ENCODE measurements at places on chromosomes 11 and 22.

GRCh38 chr11:30282289-30282631, 40.6 kb upstream of the ARL14EP start:
- DNase-seq, result peak; percentile 4

DNA sequence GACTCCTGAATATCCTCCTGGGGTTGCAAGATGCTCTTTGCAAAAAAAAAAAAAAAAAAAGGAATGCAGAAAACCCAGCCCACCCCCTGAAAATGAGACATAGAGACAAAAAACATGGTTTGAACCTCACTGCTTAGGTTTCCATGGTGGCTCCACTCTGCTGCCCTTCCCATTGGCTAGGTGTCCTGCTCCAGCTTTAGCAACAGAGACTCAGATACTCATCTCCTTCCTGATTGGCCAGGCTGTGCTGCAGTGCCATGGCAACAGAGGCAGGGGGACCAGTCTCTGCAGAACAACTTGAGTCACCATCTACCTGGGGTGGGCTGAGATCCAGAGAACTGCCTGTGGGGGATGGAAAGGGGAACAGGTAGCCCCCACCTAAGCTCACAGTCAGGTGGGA, 17.4 kb upstream of the YWHAH start:
- DNase-seq, result no peak

- DNase-seq, result peak; percentile 46
Measured at GRCh38 chr11:6650980-6651379, 4.6 kb downstream of the DCHS1 start.

DNA sequence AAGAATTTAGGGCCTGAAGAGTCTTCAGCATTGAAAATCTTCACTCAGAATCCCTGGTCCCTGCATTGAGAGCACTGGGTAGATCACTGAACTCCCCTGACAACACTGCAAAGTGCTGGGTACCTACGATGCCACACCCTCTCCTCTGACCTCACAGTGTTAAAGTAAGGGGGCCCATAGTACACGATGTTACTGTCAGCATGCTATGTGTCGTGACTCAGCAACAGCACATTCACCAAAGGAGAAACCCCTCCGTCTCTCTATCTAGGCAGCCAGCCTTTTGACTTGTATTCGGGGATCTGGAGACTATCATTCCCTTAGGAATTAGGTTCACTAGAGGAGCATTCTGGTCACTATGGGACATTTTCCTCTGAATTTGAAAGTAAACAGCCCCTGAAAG, 67.4 kb upstream of the PITPNB start:
- no peak for DNase-seq

DNA sequence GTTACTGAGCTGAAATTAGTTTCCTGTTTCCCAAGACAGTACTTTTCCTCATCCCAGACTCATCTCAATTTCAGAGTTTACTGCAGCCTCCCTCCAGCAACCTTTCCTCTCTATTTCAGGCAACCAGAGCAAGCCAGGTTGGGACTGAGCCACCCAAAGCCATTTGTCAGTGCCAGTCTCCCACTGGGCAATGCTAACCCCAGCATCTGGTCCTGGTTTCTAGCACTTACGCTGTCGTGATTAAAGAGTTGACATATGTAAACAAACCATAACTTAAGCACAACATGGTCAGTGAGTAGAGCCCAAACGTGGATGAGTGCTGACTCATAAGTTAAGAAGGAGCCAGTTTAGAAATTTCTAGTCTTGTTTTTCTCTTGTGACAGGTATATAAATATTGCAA, 119.6 kb upstream of the BLID start:
- no peak for DNase-seq

- DNase-seq, result no peak
Measured at GRCh38 chr11:62333768-62334167, 3.5 kb upstream of the ASRGL1 start.

DNA sequence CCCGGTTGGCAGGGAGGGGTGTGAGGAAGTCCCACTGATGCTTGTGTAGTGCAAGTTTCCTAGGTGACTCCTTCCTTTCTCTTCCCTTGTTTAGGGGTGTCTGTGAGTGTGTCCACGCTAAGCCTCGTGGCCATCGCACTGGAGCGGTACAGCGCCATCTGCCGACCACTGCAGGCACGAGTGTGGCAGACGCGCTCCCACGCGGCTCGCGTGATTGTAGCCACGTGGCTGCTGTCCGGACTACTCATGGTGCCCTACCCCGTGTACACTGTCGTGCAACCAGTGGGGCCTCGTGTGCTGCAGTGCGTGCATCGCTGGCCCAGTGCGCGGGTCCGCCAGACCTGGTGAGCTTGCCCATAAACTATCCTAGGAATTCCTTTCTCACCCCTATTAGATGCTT, 10.4 kb downstream of the CCKBR start:
- DNase-seq, result no peak

DNA sequence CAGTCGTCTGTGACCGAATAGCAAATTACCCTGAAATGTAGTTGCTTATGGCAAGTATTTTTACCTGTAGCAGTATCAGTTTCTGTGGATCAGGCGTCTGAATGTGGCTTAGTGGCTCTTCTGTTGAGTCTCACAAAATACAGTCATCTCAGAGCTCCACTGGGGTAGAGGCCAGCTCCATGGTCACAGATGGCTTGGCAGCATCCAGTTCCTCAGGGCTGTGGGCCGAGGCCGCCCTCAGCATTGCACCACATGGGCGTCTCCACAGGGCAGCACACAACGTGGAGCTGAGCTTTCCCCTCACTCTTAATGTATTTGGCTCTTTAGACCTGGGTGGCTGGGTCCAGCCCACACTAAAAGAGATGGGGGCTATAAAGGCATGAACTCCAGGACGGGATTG, 57.8 kb downstream of the SBF1 start:
- no peak for DNase-seq

GRCh38 chr11:134801570-134801969, 389.5 kb upstream of the B3GAT1 start:
- DNase-seq, result no peak

GRCh38 chr22:47042116-47042825, 279.8 kb downstream of the TBC1D22A start:
- no peak for DNase-seq

DNA sequence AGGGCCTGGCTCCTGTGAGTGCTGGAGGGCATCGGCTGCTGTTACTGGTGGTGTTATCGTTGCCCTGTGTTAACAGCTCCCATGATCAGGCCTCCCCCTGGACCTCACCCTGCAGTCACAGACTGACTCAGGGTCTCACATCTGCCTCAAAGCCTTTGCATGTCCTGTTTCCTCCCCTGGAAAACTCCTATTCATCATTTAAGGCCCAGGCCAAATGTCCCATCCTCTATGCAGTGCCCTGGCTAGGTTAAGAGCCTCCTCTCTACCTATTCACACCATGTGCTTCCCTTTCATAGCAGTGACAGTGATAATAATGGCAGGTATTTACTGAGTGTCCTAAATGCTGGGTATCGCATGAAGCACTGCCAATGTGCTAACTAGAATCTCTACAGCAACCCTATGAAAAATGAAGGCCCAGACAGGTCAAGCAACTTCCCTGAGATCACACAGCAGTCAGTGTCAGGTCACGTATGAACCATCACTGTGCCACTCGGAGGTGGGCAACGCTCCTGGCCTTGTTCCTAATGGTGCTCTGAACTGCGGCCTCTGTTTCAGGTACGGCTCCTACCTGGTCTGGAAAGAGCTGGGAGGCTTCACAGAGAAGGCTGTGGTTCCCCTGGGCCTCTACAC, 9.3 kb downstream of the TSPO start:
- no peak for DNase-seq

GRCh38 chr11:57277845-57278720, 41.0 kb upstream of the APLNR start:
- no peak for DNase-seq
